Stimulated activated CD4-positive, alpha-beta T cell treated with anti-CD3 and anti-CD28 coated beads, Interleukin-1b, Interleukin-23, amount 100 ng/mL, for 24 hours (primary cell): ENCODE measurements at places on chromosomes 6 and 20.
A peak's percentile ranks its signal among the peaks of the same experiment; 100 is the strongest.

GRCh38 chr6:47144306-47144705, 102.2 kb upstream of the ADGRF1 start:
- DNase-seq, result no peak

DNA sequence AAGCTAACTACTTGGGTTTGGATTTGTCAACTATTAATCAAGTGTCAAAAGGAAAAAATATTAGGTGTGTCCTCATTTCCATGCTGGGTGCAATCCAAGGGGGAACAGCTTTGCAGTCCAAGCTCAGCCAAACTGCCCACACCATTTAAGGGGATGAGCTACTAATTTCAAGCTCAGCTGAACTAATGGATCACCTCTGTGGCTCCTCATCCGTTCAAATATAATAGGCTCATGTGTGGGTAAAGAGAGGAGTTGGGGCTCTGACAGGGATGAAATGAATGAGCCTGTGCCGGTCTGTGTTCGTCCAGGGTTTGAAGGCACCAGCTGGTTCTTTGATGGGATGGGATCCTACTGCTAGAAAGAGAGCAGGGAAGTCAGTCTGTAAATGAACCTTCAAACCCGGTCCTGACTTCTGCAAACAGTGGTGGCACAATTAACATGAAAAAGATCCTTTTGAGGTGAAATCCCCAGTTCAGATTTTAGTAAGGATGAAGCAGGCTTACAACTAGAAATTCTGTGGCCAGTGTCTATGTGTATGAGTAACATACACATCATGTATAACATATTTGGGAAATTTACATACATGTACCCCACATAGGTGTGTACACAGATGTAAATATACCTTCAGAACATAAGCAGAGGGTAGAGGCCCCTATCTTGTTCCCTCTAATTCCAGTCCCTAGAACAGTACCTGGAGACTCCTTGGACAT, 41.9 kb downstream of the TTI1 start:
- no peak for DNase-seq

DNA sequence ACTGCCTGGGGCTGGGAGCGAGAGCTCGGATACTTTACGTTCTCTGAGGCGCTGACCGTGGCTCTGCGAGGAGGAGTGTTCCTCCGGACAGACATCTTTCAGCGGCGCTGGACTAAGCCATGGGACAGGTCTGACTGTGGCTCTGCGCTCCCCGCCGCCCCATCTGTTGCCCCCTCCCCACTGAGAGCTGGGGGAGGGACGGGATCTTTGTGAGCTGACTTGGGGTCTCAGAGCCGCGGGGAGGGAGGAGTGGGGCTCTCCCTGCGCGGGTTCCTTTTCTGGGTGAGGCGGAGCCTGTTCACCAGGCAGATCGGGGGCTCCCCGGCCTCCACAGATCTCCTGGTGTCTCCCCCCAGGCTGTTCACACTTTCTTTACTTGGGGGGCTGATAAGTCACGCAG, 11.3 kb upstream of the GATA5 start:
- DNase-seq, result no peak

GRCh38 chr6:6884193-6884627, 223.6 kb upstream of the RREB1 start:
- no peak for DNase-seq

- no peak for DNase-seq
Observed at GRCh38 chr20:39789411-39789810, 827.3 kb downstream of the DHX35 start.

- no peak for DNase-seq
Observed at GRCh38 chr20:9491324-9491723, 23.1 kb upstream of the LAMP5 start.

- no peak for DNase-seq
Observed at GRCh38 chr20:43492101-43492500, 15.4 kb upstream of the L3MBTL1 start.

DNA sequence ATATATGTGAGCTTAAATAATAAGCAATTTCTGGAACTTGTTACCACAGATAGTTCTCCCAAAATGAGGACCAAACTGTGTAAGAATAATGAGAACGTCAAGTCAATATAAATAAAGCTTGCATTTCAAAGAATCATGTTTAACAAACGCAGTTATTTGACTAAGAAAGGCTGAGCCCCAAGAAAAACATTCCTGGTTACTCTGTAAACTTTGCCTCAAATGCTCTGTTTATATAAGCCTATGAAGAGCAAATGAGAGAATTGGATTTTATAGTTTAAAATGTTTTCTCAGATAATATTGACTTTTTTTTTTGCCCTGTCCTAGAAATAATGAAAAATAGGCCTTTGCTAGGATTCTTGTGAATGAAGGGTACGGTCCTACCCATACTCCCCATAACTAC, 81.3 kb downstream of the C6orf52 start:
- no peak for DNase-seq

- DNase-seq, result no peak
Observed at GRCh38 chr20:45140836-45141235, 16.6 kb upstream of the WFDC12 start.

DNA sequence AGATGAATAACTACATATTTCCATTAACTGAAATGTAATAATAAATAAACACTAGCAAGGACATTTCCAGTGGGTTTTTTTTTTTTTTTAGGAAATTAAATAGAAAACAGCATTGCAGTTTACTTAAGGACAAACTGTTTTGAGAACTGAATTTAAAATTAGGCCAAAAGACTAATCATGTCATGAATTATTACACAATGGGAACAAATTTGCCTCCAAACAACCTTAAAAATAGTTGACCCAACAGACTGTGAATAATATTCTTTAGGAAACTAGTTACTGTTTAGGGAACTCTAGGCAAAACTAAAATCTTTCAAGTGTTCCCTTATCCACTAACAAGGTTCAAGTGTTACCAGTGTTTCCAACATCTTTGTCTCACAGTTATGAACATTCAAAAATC, 16.4 kb upstream of the COL12A1 start:
- no peak for DNase-seq

- DNase-seq, result no peak
Observed at GRCh38 chr6:144062786-144063185, 32.6 kb downstream of the SF3B5 start.

DNA sequence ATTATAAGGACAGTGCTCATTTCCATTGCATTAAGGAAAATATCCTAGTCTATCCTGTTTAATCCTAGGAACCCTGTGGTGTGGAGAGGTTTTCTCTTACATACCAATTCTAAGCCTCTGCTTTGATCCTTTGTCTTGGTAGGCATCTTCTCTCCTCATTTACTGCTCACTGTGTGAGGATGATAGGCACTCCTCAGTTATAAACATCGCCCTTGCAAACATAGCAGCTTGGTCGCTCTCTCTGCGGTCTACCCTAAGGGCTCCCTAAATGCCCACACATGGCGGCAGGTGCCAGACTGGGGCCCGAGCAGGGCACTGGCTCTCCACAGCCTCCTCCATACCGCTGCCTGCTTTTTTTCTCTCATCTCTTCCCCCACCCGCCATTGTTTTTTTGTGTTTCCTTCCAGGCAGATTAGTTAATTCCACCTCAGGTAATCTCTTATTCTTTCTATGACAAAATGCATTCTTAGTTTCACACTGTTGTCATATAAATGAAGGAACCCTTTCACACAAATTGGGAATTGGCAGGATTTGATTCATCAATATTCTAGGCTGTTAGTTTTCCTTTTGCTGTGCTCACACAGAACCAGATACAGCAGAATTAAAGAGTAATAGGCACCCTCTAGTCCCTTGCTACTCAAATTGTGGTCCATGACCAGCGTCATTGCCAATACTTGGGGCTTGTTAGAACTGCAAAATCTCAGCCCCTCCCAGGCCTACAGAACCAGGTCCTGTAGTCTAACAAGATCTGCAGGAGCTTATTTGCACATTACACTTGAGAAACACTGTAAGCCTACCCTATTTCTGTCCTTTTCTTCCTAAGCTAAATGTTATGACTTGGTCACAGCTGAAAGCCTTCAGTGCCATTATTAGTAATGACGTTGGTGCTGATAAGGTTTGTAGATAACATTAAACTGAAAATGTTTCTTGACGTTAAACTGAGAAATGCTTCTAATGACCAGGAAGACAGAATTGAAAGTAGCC, 36.3 kb downstream of the CARMIL1 start:
- no peak for DNase-seq

DNA sequence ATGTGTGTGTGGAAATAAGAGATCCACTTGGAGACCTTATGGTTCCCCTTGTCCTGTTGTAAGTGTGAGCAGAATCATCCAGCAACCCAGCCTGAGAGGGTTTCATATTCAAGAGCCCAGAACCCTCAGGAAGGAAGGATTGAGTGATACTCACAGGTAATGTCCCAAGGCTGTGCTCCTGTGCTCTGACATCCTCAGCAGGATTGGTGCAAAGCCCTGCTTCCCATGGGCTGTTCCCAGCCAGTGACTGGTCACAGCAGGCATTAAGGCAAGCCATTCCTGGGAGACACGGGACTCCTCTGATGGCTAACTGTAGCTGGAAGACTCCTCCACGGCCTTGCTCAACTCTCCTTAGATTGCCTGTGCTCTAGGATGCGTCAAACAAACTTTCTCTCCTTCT, 33.8 kb upstream of the HLA-G start:
- no peak for DNase-seq

GRCh38 chr6:135393289-135393688, 104.3 kb downstream of the AHI1 start:
- DNase-seq, result no peak

GRCh38 chr6:25462235-25462897, 183.2 kb downstream of the CARMIL1 start:
- no peak for DNase-seq

DNA sequence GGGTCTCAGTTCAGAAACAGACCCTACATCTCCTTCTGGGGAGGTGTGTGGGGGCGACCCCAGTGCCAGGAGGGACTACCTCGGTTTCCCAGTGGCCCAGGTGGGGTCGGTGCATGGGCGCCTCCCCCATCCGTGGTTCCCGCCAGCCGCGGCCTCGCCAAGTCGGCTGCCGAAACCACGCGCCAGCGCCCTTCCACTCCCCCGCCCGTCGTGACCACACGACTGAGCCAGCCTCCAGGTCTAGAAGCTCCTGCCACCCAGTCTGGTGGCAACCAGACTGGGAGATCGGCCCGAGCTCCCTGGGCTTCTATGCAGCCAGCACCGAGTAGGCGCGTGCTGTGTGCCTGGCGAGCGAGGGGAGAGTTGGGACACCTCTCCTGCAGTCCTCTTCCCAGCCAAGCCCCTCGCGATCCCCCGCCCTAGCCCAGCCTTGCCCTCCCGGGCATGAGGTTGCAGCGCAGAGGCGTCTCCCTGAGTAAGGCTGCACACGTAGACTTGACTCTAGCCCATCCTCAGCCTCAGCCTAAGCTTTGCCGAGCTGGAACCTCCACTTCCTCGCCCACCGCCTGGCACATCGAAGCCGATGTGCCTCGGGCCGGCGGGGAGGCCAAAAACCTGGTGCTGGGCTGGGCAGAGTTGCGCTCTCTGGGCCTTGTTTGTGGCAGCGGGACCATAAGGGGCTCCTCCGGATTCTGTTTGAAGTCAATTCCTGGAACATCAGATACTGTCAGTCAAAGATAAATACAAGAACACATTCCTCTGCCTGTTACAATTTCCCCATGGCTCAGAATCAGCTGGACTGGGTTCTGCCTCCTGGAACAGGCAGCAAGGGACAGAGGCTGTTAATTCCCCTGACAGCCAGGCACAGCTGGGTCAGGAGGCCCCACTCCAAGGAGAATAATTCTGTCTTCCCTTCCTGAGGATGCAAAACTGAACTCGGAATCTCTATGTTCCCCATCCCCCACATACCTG, 1.5 kb upstream of the CPNE5 start:
- DNase-seq, result no peak

GRCh38 chr20:17530716-17531664, at the start of gene BFSP1:
Gene BFSP1 (minus strand): TSS chr20:17531379. CDS start chr20:17531329, 50 bp downstream.
- DNase-seq, result peak; percentile 33

GRCh38 chr20:47568019-47568418, 66.3 kb downstream of the NCOA3 start:
- no peak for DNase-seq

DNA sequence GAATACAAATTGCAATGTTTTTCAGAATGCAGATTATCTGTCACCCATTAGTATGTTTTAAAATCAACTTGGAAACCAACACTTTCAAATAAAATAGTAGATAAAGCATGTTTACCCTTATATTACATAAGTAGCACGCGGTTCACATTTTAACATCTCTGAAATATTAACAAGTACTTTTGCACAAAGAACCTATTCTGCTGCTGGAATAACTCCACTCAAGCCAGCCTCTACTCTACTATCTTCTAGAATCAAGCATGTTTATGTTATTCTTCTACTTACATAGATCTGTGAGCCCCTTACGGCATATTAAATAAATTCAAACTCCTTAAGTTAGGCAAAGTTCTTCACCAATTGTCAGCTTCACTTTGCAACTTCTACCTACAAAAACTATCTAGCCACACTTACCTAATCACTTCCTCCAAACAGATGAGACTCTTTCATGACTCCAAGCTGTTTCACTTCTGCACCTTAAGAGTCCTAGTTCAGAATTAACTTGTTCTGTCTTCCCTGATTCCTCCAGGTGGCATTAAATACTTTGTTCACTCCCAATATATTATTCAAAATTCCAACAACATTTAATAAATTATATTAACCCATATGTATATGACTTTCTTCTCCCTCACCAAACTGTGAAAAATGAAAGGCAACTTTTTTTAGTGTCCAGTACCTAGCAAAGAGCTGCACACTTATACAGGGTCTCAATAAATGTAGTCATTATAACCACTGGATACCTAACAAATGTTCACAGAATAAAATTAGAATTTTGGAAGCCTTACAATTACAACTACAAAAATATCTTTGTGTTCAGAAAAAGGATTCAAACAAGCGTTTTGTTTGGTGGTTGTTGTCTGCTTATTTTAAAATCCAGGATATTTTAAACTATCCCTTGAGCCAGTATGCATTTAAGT, 12.1 kb downstream of the CEP85L start:
- DNase-seq, result no peak

- no peak for DNase-seq
Observed at GRCh38 chr6:39754514-39755115, 29.4 kb upstream of the KIF6 start.
